ENCODE measurements at places on chromosomes 2 and 18.

DNA sequence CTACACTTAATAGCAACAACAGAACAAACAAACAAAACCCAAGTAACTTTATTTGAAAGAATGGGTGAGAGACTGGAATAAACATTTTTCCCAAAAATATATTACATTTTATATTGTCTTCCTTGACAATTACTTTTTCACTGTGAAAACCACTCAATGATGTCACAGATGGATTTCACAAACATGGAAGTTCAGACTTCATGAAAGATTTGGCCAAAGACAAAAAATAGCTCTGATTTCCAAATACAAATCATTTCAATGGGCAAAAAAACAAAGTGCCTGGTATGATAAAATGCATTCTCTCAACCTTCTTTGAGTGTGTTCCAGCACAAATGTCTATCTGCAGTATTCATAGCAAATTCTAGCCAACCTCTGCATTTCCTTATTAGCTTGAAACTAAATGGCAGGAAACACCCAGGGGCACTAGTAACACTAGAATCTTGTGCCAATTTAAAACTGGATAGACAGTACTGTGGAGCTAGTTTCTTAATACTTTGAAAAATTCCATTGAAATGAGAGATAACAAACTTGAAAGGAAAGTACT lies 28.5 kb upstream of the NAPG start:
- DNase-seq = no peak

- DNase-seq = no peak
Measured at GRCh38 chr2:96608469-96609455, 29.4 kb downstream of the KANSL3 start.

- no peak for DNase-seq
Measured at GRCh38 chr18:80239830-80240229, 7.5 kb downstream of the PARD6G start.

DNA sequence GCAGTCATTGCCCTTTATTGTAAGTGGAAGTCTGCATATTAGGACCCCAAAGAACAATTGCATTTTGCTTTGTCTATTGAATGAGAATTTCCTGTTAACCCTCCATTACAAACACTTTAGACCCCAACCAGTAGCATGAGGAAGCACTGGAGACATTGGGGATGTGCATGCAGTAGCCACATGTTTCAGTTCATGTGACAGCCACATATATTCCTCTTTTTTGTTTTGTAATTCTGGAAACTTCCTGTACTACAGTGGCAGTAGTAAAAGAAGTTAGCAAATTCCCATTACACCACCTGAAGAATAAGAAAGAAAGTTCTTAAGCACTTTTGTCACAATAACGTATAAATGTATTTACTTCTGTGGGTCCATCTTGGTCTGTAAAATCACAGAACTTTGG lies 281.1 kb upstream of the SLC14A2 start:
- DNase-seq = peak; percentile 56

GRCh38 chr18:45658756-45659155 lies 43.5 kb downstream of the SLC14A2 start:
- DNase-seq = no peak

Measured in pons (tissue), 1 donor.